Fibroblast of lung (primary cell): ENCODE measurements at places on chromosomes 16 and 17.

- DNase-seq, result no peak
These were observed 270.9 kb downstream of the CEP112 start for GRCh38 chr17:65920996-65921395.

- peak; percentile 60 for DNase-seq
These were observed 2.1 kb downstream of the HES7 start for GRCh38 chr17:8121681-8122421.

DNA sequence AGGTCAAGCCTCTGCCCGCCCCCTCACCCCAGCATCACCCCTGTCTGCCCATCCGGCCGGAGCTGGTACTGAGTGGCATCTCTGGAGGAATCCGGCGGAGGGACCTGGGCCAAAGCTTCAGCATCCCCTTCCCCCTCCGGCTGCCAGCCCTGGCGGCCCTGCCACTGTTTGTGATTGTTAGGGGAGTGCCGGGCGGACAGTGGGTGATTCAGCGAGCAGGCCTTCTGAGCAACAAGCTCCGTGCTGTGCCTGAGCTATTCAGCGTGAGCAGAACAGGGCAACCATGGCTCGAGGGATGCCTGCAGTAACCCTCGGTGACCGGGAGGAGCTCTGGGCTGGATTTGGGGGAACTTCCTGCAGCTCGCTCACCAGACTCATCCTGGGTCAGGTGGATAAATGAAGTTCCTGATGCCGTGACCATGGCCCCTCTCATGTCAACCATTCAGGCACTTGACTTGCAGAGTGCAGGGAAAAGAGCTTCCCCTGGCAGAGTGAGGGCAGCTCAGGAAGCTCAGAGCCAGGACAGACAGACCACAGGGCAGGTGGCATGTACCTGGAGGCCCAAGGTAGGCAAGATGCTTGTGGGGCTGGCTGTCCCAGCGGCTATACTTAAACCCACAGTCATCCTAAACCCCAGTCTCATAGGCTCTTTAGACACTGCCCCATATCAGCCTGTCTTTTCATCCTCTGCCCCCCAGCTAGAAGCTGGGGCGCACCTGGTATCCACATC, 24.3 kb upstream of the MLKL start:
- peak; percentile 45 for DNase-seq

DNA sequence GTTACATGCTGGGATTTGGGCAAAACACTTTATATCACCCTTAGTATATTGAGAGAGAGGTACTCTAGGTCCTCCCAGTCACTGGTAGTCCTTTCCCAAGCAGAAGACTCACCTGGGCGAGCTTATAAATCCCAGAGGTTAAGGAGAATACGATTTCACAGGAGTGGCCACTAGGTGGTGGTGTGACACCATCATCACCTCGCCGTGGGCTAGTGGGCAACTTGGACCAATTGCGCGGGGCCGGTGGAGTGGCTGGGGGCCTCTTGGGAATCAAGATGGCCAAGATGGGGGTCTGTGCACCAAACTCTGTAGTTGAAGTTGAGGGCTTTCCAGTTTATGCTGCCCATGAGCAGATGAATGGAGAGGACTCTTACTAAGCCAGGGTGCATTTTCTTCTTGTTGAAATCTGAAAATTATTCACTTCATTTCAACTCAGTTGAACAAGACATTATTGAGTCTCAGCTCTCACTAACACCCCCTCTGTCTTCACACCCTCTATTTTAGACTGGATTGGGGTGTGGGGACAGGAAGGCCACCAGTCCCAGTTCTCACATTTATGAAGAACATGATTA, 38.2 kb upstream of the PIRT start:
- DNase-seq, result peak; percentile 1

GRCh38 chr17:53142890-53143289, 679.8 kb upstream of the KIF2B start:
- DNase-seq, result no peak
